ENCODE measurements at places on chromosomes 3 and 15.

- DNase-seq: peak; percentile 41
These were observed 82.8 kb downstream of the PLXNA1 start for GRCh38 chr3:127065561-127066290.

DNA sequence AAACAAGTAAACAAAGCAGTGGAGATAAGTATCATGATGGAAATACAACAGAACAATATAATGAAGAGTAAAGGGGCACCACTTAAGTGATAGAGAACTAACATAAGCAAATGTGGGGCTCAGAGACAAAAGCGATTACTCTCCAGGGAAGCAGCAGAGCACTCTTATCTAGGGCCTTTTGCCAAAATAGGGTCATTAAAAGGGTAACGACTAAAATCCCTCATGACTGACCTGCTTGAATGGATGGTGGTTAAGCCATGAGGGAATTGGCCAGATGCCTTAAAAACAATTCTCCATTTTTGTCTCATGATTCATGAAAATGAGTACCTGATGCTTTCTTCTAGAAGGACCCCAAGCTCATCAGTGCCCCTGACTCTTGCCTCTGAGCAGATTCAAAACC, 3.2 kb upstream of the SLC7A14 start:
- no peak for DNase-seq

DNA sequence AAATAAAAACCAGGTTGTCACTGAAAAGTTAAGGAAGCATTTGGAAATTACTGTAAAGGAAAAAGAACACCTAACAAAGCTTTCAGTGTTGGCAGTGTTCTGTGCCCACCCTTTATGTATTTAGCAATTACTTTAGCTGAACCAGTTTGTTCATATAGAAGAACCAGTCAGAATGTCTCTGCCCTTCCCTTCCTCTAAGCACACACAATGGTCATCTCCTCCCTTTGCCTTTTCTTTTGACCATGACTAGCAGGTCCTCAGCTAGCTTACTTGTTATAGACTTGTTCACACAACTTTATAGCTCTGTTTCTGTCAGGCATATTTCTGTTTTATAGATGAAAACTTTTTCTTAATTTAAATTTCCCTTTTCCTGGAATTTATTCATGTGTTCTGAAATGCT, 59.6 kb downstream of the AKAP13 start:
- DNase-seq: no peak

- DNase-seq: no peak
These were observed 365.8 kb upstream of the MCTP2 start for GRCh38 chr15:93865586-93865985.

GRCh38 chr3:274927-275326, 78.4 kb downstream of the CHL1 start:
- no peak for DNase-seq

DNA sequence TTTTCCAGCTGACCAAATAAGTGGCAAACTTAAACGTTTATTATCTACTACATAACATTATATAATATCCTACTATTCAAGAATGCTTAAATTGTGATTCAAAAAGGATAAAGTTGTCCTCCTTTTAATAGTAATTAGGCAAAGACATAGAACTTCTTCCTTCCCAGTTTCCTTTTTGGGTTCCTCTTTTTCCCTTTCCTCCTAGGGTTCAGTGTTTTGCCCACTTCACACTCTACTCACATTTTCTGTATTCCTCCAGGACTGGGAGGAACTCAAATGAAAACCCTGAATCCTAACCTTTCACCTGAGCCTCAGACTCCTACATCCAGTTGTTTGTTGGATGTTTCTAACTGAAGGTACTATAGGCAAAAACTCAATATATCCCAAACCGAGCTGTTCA, 132.5 kb downstream of the PEAK1 start:
- no peak for DNase-seq

- DNase-seq: no peak
These were observed 43.2 kb downstream of the EHHADH start for GRCh38 chr3:185210621-185211142.

All from spleen (tissue), 13 donors.